Amygdala (tissue), 56 donors: ENCODE measurements at places on chromosomes 6 and 20.

DNA sequence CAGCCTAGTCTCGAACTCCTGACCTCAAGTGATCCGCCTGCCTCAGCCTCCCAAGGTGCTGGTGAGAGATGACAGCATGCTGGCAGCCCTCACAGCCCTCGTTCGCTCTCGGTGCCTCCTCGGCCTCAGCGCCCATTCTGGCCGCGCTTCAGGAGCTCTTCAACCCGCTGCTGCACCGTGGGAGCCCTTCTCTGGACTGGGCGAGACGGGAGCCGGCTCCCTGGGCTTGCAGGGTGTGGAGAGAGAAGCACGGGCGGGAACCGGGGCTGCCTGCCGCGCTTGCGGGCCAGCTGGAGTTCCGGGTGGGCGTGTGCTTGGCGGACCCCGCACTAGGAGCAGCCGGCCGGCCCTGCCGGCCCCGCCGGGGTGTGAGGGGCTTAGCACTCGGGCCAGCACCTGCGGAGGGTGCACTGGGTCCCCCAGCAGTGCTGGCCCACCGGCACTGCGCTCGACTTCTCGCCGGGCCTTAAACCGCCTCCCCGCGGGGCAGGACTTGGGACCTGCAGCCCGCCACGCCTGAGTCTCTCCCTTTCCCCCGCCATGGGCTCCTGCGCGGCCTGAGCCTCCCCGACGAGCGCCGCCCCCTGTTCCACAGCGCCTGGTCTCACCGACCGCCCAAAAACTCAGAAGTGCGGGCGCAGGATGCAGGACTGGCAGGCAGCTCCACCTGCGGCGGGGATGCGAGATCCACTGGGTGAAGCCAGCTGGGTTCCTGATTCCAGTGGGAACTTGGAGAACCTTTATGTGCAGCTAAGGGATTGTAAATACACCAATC lies 31.5 kb upstream of the RANBP9 start:
- DNase-seq: no peak

DNA sequence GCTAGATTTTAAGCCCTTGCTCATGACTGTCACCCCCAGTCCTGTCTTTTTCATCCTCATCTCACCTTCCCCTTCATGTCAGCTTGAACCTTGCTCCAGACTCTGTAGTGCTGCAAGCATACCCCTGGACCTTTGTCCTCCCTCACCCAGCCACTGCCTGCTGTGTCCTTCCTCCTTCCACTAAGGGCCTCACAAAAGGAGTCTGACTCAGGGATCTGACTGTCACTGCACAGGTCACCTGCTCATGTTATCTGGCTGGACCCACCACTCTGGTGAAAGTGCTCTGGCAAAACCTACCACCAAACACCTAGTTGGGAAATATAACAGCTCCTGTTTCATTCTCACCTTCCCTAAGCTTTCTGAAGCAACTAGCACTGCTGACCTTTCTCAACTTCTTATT lies 151.4 kb downstream of the INSM1 start:
- DNase-seq: no peak

- no peak for DNase-seq
Observed at GRCh38 chr6:145161501-145161900, 573.8 kb downstream of the EPM2A start.

GRCh38 chr6:14717307-14717706 lies 528.6 kb upstream of the JARID2 start:
- no peak for DNase-seq

- DNase-seq: no peak
Observed at GRCh38 chr6:45548657-45549515, 171.2 kb upstream of the SUPT3H start.

DNA sequence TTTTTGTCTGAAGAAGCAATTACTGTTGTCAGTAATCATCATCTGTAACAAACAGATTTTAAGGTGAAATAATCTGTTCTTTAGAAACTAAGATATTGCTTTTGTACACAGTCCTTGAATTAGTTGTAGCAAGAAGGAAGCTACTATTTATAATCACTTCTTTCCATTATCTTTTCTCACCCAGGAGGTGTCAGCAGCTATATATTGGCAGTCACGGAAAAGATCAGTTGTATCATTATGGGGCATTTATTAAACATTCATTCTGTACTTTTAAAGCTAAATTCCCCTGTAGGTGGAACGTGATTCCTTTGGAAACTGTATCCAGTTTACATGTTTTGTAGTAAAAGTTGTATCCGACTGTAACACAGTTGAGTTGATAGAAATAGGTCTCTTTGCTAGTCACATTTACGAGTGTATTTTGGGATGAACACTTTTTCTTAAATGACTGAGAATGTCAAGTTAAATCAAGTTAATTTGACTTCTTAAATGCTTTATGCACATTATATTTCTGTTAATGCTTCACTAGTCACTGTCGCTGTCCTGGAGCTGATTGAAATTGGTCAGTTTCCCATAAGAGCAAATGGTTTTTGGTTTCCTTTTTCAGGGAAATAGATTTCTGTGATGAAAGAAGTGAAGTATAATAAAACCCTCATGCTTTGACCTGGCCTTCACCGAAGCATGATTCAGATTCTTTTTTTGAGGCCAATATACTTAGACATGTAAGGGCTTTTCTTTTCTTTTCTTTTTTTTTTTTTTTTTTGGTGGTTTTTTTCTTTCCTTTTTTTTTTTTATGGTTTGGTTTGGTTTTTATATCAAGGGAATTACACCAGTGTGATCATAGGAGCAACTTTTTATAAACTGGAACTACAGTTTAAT lies 5.1 kb downstream of the QKI start:
- DNase-seq: no peak

DNA sequence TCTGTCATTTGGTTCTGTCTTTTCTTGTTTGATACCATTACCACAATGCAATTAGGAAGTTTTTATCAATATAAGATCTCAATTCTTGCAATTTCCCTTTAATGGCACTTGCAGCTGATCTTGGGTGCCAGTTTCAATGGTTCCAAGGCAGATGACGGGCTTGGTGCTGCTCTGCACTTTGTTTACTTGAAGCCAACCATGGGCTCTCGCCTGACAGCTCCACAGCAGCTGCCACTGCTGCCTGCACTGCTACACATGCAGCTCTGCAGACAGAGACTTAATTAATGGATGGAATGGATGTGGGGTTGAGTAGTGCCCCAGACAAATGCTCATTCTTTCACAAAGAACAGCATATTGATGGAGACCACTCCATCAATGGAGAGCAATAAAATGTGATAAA lies 1024.3 kb upstream of the EPHA7 start:
- DNase-seq: no peak
